ENCODE measurements at places on chromosomes 16 and 17. TPM values are rescaled to one million over a fixed set of nuclear protein-coding genes. Genes with fewer than 3 reads are reported as not detected.

SLC16A5 gene
- total RNA-seq: 49.5 TPM

KRT24 gene
- total RNA-seq: not detected

HOXB7 gene
- 20.3 TPM for total RNA-seq

AGRP gene
- not detected for total RNA-seq

SHISA9 gene
- not detected for total RNA-seq

ZNF287 gene
- 13.9 TPM for total RNA-seq

DPEP1 gene
- 0.47 TPM for total RNA-seq

HS3ST6 gene
- 0.36 TPM for total RNA-seq

TMIGD1 gene
- not detected for total RNA-seq

CDRT15 gene
- not detected for total RNA-seq

C16orf46 gene
- 0.90 TPM for total RNA-seq

SHBG gene
- total RNA-seq: 0.60 TPM

PRCD gene
- total RNA-seq: 9.9 TPM

PIK3R6 gene
- not detected for total RNA-seq

CACNG3 gene
- total RNA-seq: not detected

WFDC1 gene
- total RNA-seq: 3.0 TPM

SAMD14 gene
- total RNA-seq: 17.3 TPM

EMC8 gene
- total RNA-seq: 31.6 TPM

TERB1 gene
- total RNA-seq: 0.49 TPM

GUCY2D gene
- 0.34 TPM for total RNA-seq

CCDC154 gene
- total RNA-seq: 3.9 TPM

TMEM114 gene
- total RNA-seq: not detected

MSI2 gene
- 140 TPM for total RNA-seq

IRF8 gene
- 5.8 TPM for total RNA-seq

TPSAB1 gene
- total RNA-seq: not detected

TM4SF5 gene
- not detected for total RNA-seq

RRAD gene
- total RNA-seq: 2.7 TPM

NUDT21 gene
- total RNA-seq: 134 TPM

NTN1 gene
- 2.5 TPM for total RNA-seq

CCL17 gene
- total RNA-seq: not detected

MLLT6 gene
- 184 TPM for total RNA-seq

All from mesothelial cell of epicardium (in vitro differentiated cells).